Lung microvascular endothelial cell (primary cell): ENCODE measurements at places on chromosomes 1 and 21.

DNA sequence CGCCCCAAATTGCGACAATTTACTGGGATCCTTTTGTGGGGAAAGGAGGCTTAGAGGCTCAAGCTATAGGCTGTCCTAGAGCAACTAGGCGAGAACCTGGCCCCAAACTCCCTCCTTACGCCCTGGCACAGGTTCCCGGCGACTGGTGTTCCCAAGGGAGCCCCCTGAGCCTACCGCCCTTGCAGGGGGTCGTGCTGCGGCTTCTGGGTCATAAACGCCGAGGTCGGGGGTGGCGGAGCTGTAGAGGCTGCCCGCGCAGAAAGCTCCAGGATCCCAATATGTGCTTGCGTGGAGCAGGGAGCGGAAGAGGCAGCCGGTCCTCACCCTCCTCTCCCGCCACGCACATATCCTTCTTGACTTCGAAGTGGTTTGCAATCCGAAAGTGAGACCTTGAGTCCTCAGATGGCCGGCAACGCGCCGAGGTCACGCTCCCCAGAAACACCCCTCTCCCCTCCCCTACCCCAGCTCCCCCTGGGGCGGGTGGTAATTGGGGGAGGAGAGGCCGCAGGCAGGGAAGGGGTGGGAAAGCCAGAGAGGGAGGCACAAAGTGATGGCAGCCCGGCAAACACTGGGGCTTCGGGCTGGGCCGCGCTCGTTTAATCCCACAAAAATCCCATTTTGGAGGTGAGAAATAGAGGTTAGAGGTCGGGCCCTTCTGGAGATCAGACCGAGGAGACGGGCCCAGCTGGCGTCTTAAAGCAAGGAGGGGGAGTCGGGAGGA, 6.2 kb downstream of the SIM2 start:
- DNase-seq = no peak

- DNase-seq = no peak
Observed at GRCh38 chr1:117780687-117781475, 148.5 kb downstream of the GDAP2 start.

DNA sequence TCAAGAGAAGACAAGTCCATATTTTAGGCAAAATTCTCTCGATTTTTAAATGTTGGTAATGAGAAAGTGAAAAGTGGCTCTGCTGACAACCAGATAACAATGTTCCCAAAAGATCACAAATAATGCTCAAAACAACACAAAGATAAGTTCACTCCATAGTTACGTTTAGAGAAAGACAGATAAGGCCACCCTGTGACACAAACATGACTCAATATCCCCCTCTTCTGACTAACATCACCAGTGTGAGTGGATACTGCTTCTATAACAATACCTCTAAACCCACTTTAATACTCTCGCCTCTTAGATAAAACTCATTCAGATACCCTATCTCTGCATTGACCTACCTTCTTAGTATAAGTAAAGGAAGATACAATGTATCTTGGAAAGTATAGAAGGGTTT, 51.2 kb upstream of the RGS7 start:
- peak; percentile 76 for DNase-seq

DNA sequence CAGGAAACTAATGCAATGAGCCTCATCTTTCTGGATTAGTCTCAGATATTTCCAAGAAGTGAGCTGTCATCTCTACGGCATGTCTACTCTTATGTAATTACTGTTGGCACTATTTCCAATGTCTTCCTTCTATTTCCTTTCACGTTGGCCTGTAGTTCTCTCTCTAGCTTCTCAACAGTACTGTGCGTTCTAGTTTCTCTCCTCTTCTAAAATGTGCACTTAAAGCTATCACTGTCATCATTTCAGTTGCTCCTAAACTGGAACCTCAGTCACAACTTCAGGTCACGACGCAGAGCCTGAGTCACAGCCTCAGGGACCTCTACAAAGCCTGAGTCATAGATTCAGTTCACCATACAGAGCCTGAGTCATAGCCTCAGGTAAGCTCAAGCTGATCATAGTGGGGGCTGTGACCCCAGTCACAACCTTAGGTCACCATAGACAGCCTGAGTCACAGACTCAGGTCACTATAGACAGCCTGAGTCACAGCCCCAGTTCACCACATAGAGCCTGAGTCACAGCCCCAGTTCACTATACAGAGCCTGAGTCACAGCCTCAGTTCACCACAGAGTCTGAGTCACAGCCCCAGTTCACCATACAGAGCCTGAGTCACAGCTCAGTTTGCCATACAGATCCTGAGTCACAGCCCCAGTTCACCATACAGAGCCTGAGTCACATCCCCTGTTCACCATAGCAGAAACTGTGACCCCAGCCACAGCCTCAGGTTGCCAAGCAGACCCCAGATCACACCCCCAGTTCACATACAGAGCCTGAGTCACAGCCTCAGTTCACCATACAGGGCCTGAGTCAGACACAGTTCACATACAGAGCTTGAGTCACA, 13.0 kb downstream of the WNT9A start:
- peak; percentile 61 for DNase-seq

DNA sequence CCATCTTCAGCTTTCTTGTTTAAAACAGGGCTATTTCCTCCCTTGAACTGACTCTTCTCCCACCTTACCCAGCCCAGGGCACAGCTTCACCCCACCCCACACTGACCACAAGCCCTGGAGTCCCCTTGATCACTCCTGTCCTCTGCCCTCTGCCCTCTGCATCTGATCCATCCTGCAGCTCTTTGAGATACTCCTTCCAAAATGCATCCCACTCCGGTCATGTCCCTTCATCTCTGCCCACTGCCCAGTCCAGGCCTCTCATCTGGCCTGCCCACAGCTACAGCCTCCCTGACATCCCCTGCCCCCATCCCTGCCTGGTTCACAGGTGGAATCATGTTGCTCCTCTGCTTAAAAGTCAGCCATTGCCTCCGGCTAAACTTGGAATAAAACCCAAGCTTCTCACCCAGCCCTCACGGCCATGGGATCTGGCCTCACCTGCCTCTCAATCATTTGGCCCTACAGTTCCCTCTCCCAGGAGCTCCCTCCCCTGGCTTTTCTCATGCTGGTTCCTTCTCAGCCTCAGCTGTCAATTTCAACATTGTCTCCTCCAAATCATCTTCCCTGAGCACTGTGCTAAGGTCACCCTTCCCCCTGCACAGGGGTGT, 202.0 kb downstream of the MATN1 start:
- DNase-seq = no peak
